ENCODE measurements at places on chromosomes 12 and 14.

- DNase-seq: no peak
Observed at GRCh38 chr12:51836041-51836826, 12.3 kb downstream of the FIGNL2 start.

DNA sequence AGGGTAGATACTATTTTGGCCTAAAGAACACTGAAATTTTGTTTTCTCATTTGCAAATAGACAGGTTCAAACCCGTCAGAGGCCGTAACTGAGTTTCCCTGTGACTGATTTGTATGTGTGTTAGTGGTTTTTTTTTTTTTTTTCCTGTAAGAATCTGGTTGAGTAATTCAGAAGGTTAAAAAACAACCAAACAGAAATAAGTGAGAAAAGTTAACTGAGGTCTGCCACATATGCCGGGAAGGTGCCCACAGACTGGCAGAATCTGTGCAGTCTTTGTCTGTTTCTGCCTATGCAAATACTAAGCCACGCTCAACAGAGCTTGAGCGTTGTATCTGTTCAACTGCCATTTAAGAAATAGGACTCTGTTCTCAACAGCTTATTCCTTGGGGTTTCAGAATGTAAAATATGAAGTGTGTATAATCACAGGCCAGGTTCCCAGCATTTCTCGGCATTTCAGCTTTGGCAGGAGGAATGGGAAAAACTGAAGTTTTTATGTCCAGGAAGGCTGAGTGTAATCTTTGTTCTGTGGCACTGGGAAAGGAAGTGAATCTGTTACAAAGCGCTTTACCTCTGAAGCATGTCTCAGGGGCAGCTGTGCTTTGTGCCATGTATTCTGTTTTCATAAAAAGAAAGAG lies 181.9 kb downstream of the PRKCH start:
- no peak for DNase-seq

DNA sequence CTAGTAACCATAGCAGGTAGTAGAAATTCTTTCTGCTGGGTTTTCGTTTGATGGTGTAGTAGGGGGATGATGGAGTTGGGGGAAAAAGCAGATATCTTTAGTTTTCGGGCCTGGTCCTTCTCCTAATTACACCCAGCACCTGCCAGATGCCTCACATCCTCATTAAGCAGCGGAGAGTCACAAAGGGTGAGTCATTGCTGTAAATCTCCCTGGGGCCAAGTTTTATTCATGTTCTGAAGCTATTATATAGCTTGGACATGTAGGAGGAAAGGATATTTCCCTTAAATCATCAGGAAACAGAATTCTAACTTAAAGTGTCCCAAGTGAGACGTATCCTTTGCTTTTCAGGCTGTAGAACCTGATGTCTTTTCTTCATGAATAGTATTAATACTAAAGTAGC lies 4.9 kb upstream of the NECAP1 start:
- DNase-seq: no peak

DNA sequence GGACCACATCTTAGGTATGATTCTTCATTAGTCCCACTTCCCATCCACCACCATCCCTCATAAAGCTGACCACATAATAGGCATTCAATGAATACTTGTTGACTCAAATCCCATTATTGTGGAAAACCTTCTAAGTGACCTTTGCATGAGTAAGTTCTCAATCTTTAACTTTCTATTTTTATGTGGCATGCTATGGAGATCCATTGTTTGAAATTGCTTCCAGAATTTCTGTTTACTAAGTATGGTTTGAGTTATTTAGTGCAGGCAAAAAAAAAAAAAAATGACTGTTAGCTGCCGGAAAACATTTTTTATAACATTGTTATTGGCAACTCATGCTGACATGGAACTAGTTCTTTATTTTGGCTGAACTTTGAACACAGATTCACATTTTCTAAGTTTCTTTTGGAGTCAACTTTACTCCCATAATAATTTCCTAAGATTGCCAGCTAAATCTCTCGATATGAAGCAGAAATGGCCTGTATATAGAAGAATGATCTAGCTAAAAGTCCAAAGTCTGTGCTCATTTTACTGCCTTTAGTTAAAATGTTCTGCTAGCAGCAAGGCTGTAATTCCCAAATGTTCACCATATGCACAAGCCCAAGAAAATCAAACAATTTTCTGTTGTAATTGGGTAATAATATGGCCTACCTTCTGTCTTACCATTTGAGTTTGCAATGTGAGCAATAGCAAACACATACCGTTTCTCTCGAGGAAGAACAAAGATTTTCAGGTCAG lies 77.9 kb downstream of the PTGER2 start:
- DNase-seq: peak; percentile 56

- no peak for DNase-seq
Observed at GRCh38 chr12:119175081-119175480, 3.6 kb upstream of the HSPB8 start.

- no peak for DNase-seq
Observed at GRCh38 chr12:2346416-2346815, 293.6 kb downstream of the CACNA1C start.

DNA sequence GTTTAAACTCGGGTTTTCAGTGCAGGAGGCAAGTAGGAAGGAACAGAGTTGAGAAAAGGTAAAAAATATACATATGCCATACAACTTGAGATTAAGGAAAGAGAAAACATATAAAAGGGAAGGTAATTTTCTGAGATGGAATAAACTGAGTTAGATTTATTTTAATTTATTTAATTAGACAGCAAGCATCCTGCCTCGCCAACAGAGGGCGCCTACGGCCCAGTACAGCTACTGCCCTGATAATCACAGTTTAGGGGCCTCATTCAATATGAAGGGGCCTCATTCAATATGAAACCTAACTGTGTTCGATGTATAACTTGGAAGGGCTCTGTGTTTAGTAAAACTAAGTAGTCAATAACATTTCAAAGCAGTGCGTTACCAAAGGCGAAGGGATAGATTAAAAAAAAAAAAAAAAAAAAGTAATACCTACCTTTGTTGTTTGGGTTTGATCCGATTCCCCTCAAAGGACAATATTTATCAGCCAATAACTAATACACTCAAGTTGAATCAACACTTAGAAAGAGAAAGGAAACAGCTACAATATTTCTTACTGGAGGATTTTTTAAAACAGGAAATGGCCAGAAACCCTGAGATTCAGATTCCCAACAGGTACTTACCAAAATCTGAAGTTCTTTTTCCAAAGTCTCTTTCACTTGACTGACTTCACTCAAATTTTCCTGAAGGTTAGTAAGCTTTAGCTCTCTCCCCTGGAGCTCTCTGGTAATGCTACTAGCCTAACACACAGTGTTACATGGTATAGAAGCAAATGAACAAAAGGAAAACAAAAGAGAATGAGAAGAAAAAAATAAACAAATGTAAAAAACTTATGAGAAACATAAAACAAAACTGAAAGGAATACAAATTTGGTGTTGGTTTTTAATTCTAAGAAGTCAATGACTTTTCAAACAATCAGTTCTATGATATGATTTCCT lies 70.0 kb upstream of the VPS33A start:
- no peak for DNase-seq

DNA sequence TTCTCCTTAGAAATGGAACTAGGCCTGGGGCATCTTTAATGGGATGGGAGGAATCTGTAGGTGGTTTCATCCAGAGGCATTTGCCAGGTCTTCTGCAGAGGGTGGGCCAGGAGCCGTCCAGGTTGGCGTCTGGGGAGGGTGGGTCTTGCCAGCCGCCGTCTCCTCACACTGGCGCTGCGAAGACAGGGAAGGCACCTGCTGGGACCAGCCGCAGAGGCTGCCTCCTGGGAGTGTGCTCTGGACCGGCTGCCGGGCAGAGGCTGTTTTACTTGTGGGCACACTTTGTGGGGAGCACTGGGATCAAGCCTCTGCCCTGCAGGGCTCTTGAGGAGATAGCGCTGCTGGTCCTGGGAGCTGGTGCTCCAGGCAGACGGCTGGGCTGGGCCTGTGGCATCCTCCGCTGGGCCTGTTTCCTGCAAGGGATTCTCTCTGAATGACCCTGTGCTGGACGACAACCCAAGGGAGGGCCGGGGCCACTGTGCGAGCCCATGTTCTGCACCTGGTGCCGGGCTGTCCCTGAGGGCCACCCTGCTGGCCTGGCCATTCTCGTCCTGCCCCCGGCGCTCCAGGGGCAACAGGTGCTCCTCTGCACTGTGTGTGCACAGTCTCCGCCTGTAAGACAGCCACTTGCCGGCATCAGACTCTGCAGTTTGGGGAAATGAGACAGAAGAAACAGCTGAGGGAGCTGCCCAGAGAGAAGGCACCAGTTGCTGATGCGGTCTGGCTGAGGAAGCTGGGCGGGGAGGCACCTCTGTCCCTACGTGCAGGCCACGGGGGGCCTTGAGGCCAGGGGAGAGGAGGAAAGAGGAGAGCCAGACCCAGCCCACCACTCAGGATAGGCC lies 10.0 kb upstream of the TEX22 start:
- DNase-seq: no peak

Data from kidney epithelial cell (primary cell).